PC-9 (cell line): ENCODE measurements at places on chromosomes 1 and 21.

GRCh38 chr1:87103074-87103473, 188.6 kb downstream of the HS2ST1 start:
- DNase-seq: no peak

- no peak for DNase-seq
Observed at GRCh38 chr1:170085091-170085490, 10.6 kb upstream of the KIFAP3 start.

DNA sequence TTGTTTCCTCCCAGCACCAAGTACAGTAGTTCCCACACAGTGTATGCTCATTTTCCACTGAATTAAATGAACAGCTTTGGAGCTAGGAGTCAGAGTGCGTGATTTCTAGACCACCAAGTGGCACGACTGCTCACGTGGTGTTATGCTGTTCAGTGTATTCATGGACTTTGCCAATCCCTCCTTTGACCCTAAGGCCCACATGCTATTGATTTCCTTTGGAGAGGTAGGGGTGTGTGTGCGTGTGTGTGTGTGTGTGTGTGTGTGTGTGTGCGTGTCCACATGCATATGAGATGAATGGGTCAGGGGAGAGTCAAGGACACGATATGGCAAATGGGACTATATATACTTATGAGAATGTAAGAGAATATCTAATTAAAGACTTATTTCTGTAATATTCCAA, 177.2 kb downstream of the LMX1A start:
- no peak for DNase-seq

DNA sequence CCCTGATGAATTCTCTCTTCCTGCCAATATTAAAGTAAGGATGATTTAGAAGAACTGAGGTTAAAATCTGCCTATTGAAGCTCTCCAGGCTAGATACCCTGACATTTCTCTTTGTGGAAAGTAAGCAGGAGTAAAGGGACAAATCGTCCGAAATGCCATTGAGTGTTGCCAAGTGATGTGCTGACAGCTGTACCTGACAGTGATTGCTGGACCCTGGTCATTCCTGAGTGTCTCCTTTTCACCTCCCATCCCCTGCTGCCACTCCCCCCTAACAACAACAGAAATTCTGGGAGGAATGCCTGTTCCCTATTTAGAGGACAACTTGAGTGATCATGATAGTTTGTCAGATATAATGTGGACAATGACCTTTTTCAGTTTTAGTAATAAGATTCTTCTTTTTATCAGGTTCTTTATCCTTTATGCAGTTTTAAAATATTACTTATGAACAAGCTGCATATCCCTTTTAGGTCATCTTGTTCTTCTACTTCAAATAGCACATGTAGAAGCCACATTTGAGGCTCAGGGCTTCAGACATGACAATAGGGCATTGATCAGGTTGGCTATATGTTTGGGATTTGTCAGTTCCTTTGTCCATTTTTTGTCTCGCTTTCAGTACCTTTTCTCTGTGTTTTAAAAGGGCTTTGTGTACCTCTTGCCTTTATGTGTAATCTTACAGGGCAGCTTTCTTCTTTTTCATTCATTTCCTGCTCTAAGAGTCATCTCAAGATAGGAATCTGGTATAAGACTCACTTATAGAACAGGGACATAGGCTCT, 56.0 kb downstream of the ITSN1 start:
- DNase-seq: no peak

GRCh38 chr1:59814901-59815825, at the start of gene HOOK1:
TSS of gene HOOK1 (plus strand) at chr1:59814949. CDS start at chr1:59815118, 169 bp downstream.
- no peak for DNase-seq

DNA sequence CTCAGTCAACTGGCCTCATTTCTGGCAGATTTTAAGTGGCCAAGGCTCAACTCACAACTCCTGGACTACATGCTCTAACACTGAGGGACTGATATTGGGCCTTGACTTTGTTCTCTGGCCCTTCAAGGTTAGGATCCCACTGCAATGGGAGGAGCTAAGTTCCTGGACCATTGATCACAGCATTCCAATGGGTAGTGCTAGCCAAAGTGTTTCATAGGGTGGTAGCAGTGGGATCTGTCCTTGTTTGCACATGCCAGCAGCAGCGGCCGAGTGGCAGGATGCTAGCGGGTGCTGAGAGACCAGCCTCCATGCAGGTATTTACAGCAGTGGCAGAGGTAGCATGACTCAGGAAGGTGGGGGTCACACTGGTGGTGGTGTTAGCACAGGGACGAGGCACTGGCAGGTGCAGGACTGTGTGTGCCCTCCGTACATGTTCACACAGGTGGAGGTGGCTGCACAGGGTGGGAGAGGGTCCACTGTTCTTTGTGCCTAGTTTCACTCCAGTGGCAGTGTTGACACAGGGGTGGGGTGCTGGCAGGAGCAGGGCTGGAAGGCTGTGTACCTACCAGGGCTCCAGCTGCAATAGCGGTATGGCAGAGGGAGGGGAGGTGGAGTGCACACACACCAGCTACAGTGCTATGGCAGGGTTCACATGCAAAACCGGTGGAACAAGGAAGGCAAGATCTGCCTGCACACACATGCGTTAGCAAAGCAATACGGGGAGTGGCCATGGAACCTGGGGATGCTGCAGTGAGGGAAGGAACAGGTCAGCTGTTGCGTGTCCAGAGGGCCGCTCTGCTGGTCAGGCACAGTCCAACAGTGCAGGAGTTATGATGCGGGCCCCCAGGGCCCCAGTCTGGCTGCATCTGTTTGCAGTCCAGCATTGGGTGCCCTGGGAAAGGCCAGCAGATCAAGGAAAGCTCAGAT, 51.7 kb downstream of the COL24A1 start:
- DNase-seq: peak; percentile 53

GRCh38 chr1:54490361-54491248, 57.4 kb upstream of the ACOT11 start:
- no peak for DNase-seq

DNA sequence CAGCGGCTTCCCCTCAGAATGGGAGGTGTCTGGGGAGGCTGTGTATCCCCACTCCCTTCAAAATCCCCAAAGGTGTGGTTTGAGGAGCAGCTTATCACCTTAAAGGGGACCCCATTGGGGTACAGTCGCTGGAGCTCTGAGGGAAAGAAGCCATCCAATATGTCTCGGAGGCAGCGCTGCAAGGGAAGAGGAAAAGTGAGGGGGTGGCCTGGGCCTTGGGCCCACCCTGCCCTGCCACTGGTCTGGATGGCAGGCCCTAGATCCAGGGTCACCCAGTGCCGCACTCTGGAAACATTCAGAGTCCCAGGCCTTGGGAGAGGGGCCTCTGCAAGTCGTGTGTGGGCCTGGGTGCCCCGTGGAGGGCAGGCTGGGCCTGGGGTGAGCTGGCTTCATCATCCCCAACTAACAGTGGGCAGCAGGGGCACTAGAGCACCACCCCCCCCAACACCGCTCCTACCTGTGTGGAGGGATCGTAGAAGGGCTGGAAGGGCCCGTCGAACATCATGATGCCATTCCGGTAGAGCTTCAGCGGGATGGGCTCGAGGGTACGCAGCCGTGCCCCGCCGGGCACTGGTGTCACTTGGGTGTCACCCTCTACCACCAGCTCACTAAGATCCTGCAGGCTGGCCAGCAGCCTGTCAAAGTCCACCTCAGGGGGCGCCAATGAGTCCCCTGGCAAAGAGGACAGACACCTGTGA, 5.6 kb downstream of the SH3BGRL3 start:
- peak; percentile 34 for DNase-seq

GRCh38 chr1:45722809-45723208, 27.6 kb downstream of the IPP start:
- no peak for DNase-seq

DNA sequence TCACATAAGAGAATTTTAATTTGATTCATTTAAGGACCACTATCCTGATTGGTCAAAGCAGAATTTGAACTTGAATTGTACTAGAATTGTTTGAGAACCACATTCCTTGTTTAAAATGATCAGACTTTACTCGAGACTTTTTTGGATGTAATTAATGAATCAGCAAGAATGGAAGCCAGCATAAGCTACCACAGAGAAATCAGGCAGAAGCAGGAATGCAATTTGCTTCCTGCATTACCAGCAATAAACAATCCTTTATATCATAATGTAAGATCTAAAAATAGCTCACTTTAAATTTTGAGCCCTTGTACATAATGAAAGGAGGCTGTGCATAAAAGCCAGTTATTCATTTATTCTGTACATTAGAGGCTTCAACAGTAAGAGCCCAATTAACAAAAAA, 119.8 kb upstream of the BACE2 start:
- no peak for DNase-seq

DNA sequence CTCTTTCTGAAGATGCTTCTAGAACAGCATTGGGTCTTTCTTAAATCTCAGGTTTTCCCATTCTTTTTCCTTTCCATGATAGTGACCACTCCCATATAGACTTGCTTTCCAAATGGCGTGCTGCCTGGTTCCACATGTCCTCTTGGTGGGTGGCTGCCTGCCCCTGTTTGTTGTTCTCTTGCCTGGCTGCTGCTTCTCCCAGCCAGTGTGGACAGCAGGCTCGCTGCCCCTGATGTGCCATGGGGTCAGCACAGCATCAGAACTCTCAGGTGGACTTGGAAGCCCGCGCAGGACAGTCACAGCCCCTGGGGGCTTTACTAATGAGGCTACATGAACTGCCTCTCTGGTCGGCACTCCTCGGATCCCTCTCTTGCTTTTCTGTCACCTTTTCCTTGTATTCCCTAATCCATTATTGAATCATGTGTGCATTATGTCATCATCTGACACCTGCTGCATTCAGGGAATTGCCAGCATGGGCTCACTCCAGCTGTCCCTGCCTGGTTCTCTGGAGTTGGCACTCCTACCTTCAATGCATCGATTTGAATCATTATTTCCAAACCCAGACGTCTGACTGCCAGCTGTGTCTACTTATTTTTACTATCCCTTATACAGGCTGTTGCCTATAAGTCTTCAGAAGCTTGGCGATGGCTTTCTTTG, 100.5 kb upstream of the COA6 start:
- DNase-seq: no peak
